NCI-H1694 treated with DMSO at 0.1 percent for 48 hours (cell line): ENCODE measurements at places on chromosomes 2 and 18.
A peak's percentile ranks its signal among the peaks of the same experiment; 100 is the strongest.

DNA sequence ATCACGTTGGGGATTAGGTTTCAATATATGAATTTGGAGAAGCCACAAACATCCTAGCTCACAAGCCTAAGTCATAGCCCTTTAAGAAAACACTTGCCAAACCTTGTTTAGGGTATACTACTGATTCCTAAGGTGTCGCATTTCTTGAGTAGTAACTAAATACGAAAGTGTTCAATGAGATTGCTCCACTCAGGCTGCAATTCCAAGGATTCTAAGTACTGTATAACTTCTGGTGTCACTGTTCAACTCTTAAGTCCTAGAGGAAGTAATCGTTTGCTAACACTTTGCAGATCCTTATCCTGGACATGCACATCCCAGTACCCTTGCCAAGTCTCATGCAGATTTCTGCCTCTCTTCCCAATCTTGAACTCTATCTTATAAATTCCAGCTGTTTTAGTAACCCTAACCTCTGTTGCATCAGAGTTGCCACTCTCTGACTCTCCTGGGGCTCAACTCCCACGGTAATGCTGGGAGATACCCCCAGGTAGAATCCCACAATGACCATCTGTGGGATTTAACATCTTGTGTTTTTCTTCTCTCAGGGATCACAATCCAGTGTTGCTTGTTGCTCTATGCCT lies 122.4 kb downstream of the HIBCH start:
- DNase-seq = no peak

- no peak for DNase-seq
Measured at GRCh38 chr2:26915316-26915715, 55.1 kb upstream of the MAPRE3 start.

- no peak for DNase-seq
Measured at GRCh38 chr2:203802342-203803052, 65.1 kb upstream of the CTLA4 start.

DNA sequence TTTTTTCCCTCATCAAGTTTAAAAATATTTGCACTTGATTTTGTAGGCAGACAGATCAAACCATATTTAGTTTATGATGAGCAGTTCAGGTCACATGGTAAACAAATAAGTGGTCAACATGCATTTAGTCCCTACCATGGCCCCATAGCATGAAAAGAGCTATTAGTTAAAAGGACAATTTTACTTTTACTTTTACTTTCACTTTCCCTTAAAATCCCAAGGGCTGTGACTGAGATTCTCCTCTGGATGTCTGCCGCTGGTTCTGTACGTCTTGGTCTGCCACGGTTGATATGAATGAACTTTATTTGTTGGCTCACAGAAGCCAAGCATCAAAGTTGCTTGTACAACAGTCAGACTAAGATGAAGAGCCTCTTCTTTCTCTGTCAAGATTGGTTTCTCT lies 626.2 kb upstream of the CDH7 start:
- DNase-seq = no peak

DNA sequence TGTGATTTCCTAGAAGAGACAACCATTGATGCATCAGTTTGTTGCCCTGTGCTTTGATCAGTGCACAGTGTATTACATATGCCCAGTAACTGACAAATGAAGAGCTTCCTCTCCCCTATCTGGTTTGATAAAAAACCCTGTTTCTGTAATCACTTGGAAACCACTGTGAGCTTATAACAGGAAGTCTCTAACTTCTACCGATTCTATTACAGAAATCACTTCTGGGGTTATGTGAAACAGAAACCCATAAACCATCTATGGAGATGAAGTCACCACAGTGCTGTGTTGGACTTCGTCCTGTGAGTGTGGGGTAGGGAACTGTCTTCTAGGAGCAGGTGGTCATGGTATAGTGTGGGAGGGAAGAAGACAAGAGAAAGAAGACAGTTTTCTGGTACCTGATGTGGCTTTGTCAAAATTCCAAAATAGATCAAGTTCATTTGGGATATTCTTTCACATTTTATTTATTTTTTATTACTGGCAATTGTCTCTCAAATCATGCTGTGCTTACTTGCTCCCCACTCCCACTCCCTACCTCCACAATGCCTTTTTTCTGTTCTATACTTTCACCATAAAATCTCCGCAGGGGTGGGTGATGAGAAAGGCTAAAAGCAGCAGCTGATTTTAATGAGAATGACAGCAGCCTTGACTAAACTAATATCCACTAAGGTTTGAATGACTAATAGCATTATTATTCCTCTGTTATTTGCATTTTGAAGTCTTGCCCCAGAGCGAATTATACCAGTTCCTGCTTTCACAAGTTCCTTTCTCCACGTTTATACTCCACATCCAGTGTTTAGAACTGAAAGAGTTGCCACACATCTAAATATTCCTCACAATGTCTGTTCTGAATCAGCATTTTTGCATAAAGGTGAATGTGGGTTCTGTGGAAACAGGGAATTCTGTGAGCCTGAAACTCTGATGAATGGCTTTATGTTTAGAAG lies 41.7 kb upstream of the RND3 start:
- no peak for DNase-seq

DNA sequence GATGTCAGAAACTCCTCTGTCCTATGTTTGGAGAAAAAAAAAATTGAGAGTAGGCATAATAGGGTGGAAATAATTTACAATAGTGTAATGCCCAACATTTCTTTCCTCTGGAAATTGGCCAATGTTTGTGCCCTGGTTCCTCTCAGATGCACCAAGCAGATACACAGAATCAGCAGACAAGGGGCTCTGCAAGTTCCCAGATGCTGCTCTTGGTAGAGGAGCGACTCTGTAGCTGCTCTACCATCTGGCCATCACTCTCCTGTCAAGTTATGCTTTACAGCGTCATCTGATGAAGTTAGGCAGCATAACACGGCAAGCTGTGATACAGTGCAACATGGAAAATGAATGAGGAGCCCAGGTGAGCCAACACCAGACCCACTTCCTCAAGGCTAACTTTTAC lies 1.6 kb downstream of the DYTN start:
- peak; percentile 92 for DNase-seq

DNA sequence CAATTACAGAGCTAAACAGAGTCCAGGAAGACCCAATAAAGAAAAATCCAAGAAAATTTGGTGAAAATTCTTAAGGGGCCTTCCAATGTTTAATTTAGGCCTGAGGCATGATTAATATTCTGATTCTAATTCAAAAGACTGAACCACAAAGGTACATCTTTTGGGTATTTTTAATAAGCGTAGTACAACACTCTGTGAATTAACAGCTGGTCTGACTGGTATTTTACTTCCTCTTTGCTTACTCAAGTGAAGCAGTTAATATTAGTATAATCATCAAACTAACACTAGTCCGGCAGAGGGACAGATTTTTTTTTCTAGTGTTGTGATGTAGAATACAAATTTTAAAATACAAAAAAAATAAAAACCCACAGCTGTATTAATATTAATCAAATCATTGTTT lies 652.9 kb downstream of the NR4A2 start:
- no peak for DNase-seq

DNA sequence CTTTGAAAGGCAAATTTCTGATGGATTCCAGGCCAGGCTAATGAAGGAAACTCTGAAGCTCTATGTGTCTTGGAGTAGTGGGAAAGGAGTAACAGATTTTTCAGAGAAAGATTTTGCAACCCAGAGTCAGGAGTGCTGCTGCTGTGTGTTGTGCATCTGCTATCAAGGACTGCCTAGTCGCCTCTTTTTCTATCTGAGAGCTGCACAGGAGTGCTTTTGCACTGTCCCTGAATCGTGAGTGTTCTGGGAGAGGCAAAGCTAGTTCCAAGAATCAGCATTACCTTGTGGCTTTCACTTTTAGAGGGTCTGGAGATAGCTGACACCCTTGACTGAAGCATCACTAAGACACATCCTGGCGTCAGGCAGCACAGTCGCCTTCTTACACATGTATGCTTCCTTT lies 336.4 kb downstream of the PARD3B start:
- no peak for DNase-seq

- DNase-seq = no peak
Measured at GRCh38 chr2:215540658-215541057, 104.8 kb upstream of the FN1 start.

- no peak for DNase-seq
Measured at GRCh38 chr2:12488352-12489318, 228.1 kb upstream of the TRIB2 start.

- no peak for DNase-seq
Measured at GRCh38 chr2:39455826-39456225, 18.7 kb upstream of the MAP4K3 start.

DNA sequence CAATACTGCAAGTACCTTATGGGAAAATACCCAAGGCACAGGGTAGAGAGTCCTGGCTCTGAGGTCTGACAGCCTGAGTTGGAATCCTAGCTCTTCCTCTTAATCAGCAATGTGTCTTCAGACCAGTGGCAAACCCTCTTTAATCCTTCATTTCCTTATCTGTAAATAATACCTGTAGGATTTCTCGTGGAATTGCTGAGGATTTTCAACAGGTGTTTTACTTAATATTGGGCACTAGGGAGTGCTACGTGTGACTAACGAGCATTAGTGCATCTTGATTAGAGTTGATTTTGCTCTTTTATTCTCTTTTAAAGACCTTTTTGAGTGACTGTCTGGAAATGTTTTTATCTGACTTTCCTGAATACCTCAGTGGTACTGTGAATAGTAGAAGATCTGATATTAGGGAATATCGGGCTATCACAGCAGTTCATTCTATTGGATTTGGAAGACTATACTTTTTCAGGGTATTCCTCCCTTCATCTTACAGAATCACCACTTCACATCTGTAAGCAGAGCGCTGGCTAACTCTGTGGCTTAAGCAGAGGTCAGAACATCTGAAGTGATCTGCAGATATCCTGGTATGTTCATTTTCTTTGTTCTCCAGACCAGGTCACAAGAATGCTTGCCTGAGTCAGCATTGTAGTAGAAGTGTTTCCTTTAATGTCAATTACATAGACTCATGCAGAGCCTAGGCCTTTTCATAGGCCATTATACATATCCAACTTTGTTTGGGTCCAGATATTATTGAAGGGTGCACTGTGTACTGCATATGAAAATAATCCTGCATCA lies 49.1 kb downstream of the ARHGAP28 start:
- no peak for DNase-seq

GRCh38 chr2:173353556-173353955 lies 1.1 kb upstream of the CDCA7 start:
- DNase-seq = no peak

GRCh38 chr18:76463872-76464271 lies 31.2 kb downstream of the ZNF516 start:
- no peak for DNase-seq

GRCh38 chr2:133303150-133303549 lies 265.1 kb downstream of the NCKAP5 start:
- no peak for DNase-seq

DNA sequence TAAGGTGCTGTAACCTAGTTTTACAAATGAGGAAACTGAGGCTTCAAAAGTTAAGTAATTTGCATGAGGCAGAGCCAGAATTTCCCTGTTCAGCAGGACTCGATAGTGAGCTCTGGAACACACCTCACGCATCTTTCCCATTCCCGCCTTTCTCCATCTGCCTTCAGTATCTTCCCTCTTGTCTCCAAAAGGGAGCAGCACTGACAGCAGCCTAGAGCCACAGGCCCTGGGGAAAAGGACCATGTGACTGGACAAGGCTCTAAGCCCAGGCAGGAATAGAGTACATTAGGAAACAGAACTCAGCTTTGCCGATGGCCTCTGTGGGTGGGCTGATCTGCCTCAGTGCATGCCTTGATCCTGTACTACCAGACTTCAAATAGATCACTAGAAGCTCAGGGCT lies 21.5 kb downstream of the GPR155 start:
- no peak for DNase-seq

DNA sequence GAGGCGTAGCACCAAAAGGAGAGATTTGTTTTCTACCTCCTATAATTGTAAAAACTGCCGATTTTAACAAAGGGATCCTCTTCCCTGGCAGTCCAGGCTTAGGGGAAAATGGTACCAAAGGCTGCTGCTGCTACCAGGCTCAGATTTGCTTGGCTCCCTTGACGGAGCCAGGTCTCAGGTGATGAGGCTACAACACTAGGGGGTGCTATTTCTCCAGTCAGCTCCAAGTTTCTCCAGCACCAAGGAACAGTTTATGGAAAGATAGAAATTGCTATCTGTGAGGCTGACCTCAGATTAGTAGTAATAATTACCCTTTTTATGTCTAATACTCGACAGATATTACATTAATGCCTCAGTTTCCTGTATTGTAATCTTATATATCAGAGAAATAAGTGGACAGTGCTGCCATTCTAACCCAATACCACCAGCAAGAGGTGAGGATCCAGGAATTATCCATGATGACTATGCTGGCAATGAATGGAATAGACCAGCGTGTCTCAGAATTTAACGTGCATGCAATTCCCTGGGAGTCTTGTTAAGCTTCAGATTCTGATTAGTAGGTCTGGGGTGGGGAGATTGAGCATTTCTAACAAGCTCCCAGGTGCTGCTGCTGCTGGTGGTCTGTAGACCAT lies 111.3 kb downstream of the ESCO1 start:
- peak; percentile 31 for DNase-seq

GRCh38 chr2:241584436-241584835 lies 25.9 kb downstream of the BOK start:
- DNase-seq = no peak

GRCh38 chr2:60414495-60415138 lies 138.8 kb downstream of the BCL11A start:
- DNase-seq = no peak

GRCh38 chr18:59990121-59990823 lies 90.5 kb downstream of the PMAIP1 start:
- DNase-seq = no peak

- DNase-seq = no peak
Measured at GRCh38 chr2:98903064-98903355, 33.0 kb downstream of the CRACDL start.

GRCh38 chr2:35787302-35788031 lies 568.1 kb upstream of the CRIM1 start:
- DNase-seq = no peak

- DNase-seq = no peak
Measured at GRCh38 chr2:172435606-172435911, 8.2 kb downstream of the ITGA6 start.

- DNase-seq = no peak
Measured at GRCh38 chr2:169069341-169069740, at the start of gene DHRS9. TSS of gene DHRS9 (plus strand) at chr2:169069563. CDS start at chr2:169081582, 12,019 bp downstream.

- no peak for DNase-seq
Measured at GRCh38 chr2:126913329-126913728, 14.6 kb downstream of the TEX51 start.

DNA sequence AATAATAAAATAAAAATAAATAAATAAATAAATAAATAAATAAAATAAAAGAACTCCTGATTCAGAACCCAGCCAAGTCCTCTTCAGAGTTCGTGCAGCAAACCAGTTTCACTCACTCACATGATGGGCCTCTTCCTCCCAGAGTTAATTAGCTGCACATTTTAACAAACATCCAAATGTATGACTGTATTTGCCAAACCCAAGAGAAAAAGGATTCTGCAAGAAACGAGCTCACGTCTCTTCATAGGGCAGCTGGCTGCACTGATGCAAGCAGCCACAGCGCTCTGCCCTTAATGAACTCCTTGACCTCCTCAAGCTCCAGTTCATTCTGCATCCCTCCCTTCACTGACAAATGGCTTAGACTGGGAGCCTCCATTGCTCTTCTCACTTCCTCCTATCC lies 55.1 kb downstream of the MREG start:
- DNase-seq = no peak

DNA sequence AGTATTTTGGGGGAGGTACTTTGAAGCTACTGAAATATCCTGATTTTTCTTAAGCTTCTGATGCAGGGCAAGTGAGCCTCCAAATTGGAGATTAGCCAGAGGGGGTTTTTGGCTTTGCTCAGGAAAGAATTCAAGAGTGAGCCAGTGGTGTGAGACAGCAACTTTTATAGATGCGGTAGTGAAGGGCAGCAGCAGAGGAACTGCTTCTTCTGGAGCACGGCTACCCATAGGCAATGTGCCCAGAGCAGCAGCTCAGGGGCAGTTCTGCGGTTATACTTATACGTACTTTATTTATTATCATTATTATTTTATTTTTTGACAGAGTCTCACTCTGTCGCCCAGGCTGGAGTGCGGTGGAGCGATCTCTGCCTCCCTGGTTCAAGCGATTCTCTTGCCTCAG lies 19.8 kb upstream of the NT5DC4 start:
- DNase-seq = no peak
